Stomach (tissue), 19 donors: ENCODE measurements at places on chromosomes 2 and 18. TPM values are rescaled to one million over a fixed set of nuclear protein-coding genes. Genes with fewer than 3 reads are reported as not detected.

The RNF149 gene
- 90.6 TPM for total RNA-seq

DNA sequence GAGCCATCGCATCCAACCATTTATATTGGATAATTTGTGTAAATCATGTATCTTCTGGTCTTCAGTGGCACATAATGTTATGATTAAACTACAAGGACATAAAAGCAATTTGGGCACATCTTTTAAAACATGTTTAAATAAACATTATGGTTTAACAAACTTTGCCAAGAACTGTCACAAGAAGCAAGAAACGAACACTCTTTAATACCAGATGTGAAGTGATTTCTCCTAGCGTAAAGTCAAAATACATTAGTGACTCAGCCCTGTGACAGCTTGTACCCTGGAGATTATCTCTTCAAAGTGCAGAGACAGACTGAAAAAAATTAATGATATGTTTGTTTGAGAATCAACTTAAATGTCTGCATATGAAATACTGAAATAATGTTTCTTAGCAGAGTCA, 39.9 kb downstream of the DSEL start:
- no peak for DNase-seq

DNA sequence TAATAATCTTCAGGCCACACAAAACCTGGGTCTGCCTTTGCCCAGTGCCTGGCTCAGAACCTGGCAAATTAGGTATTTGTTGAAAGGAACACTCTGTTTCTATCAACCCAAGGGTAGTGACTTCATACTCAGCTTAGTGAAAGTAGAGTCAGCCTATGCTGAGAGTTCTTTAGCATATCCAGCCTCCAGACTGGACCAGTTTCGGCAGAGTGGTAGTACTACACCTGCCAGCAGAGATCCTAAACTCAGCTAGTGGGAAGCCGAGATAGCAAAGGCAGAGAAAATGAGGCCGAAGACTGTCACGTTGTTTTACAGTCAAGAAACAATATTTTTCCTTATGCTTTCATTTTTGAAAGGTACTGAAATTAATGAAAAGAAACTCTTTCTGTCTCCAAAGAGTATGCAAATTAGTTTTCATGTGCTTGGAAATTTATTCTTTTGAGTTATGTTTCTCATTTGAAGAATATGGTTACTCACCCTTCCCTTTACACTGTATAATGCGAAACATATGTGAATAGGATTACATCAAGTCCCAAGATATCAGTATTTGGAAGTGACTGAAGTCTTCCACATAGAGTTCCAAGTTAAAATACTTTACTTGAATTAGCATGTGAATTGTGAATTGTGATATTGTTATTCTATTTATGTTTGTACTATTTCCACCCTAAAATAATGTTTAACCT, 52.2 kb upstream of the UGP2 start:
- peak; percentile 40 for DNase-seq

The SEPTIN10 gene
- total RNA-seq, result 50.0 TPM

The PIEZO2 gene
- total RNA-seq, result 6.1 TPM

The ANTXR1 gene
- 11.0 TPM for total RNA-seq
